NB4 (cell line): ENCODE measurements at places on chromosomes 16 and 17.

- DNase-seq, result peak; percentile 71
These were observed 68.3 kb upstream of the BCAR1 start for GRCh38 chr16:75319513-75320411.

DNA sequence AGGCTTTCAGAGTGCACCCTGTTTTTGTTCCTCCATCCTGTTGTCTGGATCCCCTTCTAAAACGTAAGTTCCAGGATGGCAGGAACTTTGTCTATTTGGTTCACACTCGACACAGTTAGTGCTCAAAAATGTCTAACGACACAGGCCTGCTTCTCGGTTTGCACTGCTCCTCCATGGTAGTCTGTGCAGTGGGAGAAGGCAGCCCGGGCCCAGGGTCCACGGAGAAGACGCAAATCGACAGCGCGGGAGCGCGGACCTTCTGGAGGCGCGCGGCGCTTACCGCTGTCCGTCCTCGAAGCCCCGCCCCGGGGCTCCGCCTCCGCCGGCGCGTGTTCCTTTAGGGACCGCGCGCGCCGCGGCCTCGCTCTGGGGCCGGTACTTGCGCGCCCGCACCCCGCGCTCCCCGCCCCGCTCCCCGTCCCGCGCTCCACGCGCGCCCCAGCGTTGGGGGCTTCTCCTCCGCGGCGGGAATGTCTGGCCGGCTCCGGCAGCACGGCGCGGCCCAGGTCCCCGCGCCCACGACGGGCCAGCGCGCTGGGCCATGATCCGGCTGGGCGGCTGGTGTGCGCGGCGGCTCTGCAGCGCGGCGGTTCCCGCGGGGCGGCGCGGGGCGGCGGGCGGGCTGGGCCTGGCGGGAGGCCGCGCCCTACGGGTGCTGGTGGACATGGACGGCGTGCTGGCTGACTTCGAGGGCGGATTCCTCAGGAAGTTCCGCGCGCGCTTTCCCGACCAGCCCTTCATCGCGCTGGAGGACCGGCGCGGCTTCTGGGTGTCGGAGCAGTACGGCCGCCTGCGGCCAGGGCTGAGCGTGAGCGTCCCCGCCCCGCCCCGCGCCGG lies at the start of gene NT5M:
Gene NT5M (plus strand): TSS at position 364 of the 837 bp plus-strand sequence. CDS start 178 bp downstream, at position 542.
- DNase-seq, result peak; percentile 93

- no peak for DNase-seq
These were observed 2414.1 kb downstream of the TP53TG3F start for GRCh38 chr16:35873472-35873871.

DNA sequence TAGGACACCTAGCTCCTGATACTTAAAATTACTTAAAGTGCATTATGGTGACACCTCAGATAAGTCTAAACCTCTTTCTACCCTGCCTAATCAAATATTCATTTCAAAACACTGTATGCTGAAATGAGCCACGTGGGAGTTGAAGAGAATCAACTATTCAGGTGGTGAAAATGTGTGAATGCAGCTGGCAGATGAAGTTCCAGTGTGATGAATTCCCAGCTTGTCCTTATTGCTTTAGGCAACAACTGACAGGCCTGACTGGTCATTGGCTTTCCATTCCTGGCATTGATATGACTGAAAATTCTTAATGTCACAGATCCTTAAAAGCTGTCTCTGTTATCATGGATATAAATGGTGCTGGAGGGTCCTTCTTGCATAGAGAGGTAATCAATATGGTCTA lies 301.9 kb upstream of the TBX2 start:
- DNase-seq, result no peak

DNA sequence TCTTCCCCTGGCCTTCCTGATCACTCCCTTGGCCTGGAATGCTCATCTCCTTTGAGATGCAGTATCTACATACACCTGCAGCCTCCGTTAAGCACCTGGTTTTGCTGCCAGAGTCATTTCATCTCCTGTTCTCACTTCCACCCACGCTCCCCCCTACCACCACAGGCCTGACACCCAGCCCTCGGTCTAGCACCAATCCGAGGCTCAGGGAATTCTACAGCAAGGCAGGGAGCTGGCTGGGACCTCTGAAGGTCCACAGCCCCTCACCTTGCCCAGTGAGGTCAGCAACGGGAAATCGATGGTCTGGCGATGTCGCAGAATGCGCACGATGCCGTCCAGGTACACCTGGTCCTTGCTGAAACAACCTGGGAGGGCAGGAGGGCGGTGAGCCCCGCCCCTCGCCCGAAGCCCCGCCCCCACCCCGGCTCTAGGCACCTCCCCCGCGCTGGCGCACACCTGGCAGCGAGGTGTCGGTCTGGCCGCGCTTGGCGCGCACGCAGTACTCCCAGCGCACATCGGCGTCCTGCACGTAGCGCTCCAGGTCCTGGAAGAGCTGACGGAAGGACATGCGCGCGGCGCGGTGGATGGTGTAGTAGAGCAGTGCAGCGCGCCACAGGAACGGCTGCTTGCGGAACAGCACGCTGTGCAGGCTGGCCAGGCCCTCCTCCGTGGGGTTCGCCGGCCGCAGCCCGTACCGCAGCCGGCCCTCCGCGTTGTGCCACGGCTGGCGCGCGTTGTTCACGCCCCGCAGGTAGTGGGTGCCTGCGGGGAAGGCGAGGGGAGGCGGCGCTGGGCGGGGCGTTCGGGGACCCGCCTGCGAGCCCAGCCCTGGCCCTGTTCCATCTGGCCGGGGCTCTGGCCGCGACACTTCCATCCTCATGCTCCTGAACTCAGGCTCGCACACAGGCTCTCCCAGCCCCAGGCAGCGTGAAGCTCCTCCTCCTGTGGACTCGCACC lies 5.7 kb downstream of the MATCAP1 start:
- DNase-seq, result peak; percentile 43

DNA sequence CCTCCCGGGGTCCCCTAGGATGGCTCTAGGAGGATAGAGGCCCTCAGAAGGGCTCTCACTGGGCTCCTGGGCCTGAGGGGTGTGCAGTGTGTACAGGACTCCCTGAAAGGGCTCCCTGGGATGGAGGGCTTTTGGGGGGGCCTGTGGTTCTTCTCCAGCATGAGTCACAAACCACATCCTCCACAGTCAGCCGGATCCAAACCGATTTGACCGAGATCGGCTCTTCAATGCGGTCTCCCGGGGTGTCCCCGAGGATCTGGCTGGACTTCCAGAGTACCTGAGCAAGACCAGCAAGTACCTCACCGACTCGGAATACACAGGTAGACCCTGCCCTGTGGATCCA lies 4.5 kb downstream of the TRPV2 start:
- peak; percentile 93 for DNase-seq

DNA sequence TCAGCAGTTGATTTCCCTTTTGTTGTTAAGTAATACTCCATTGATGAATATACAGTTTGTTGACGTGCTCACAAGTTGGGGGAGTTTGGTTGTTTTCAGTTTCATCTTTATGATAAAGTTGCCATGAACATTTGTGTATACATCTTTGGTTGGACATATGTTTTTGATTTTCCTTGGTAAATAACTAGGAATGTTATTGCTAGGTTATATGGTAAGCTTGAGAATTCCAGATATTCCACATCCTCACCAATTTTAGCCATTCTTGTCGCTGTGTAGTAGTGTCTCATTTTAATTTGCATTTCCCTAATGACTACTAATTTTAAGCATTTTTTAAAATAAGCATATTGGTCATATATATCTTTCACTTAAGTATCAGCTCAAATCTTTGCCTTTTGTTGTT lies 55.0 kb upstream of the RASL10B start:
- no peak for DNase-seq

DNA sequence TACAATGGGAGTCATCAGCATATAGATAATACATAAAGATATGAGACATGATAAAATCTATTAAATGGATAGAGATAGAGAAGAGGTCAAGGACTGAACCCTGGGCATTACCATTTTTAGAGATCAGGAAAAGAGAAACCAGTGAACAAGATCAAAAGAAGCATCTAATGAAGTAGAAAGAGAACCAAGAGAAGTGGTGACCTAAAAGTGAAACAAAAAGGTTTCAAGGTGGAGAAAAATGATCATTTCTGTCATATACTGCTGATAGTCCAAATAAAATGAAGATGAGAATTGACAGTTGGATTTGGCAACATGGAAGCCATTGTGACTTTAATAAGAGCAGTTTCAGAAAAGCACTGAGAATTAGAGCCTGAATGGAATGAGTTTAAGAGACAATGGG lies 165.1 kb downstream of the PPM1E start:
- DNase-seq, result no peak

DNA sequence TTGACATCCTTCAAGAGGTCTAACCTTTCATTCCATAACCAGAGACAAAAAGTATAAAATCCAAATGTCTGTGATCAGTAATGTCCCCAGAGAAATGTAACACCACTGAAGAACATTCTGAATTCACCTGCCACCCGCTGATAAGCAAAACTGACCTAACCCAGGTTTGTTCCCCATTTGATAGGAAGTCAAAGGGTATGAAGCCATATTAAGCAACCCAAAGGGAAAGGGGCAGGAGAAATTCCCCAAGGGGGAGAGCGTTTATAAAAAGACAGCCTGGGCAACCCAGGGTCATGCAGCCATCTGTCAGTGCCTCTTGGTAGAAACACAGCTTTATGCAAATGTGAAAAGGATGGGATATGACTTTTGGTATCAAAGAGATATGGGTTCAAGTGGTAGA lies 30.7 kb upstream of the PIK3R6 start:
- peak; percentile 55 for DNase-seq

- DNase-seq, result peak; percentile 63
These were observed 12.5 kb downstream of the SLC7A5 start for GRCh38 chr16:87856791-87857228.

GRCh38 chr17:42673885-42674754 lies 2.7 kb downstream of the PLEKHH3 start:
- peak; percentile 77 for DNase-seq

DNA sequence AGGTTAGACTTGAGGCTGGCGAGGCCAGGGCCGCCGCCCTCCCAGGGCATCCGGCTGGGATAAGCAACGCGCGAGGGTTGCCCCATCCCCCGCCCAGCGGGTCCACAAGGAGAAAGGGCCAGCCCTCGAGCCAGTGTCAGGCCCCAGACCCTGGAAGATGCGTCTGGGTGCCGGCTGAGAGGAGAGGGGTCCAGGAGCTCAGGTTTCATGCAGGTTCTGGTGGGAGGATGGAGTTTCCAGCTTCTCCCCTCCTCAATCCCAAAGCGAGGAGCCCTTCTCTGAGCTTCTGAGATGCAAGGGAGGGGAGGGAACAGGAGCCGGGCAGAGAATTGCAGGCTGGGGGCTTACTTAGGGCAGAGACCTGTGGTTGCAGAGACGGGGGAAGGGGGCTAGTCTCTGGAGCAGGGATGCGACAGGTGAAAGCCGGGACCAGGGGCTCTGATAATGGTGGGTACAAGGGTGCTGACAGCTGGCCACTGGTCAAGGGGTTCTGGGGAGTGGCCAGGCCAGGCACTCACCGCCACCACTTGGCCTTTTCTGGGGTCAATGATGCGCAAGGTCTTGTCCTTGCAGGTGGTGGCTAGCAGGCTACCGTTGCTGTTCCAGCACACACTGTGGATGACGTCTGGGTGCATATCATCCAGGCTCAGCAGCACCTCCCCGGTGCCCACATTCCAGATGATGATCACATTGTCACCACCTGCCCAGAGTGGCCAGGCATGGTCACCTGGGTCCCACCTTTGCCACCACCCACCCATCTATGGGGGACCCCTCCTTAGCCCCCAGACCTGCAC lies 4.2 kb downstream of the CORO6 start:
- DNase-seq, result no peak

DNA sequence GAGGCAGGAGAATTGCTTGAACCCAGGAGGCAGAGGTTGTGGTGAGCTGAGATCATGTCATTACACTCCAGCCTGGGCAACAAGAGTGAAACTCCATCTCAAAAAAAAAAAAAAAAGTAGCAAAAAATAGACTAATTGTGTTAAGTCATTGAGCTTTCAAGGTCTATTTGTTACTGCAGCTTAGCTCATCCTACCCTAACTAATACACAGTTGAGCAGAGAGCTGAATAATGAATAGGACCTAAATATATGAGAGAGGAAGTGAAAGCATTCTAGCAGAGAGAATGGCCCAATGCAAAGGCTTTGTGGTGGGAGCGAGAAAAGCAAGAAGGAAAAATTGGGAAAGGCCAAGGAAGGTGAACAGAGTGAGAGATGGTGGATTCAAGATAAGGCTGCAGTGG lies 128.3 kb downstream of the AXIN2 start:
- no peak for DNase-seq

DNA sequence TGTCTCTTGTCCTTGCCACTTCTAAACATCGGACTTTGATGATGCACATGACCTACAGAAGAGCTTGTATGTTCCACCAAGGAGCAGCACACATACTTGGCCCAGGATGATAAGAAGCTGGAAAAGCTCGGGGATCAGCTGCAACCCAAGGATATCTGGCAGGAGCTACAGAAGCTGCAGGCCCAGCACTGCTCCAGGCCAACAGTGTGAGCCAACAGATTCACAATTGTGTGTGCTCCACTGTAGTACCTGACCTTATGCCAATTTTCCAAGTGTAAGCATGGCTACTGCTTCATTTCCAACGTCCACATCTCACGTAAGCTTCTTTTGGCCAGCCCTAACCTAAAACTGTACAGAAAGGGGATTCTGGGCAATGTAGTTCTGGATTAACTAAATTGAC lies 83.4 kb downstream of the COX10 start:
- DNase-seq, result no peak

DNA sequence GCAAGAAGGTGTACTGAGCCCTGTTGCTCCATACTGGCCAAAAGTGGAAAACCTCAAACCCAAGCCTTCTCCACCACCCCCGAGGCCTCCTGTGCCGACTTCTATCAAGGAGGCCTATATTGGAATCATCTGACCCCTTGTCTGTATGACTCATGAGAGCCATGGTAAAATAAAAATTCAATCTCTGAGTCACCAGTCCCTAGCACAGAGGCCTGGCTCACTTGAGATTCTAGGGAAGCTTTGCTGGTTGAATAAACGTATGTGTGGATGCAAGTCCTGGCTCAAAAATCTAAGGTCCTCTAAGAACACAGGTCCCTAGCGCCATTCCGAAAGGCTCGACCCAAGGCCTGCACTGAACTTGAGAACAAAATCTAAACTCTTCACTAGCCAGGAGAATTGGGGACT lies 15.0 kb downstream of the NSMCE1 start:
- DNase-seq, result peak; percentile 22

- DNase-seq, result peak; percentile 16
These were observed 79.8 kb downstream of the HELZ start for GRCh38 chr17:67165201-67165600.

DNA sequence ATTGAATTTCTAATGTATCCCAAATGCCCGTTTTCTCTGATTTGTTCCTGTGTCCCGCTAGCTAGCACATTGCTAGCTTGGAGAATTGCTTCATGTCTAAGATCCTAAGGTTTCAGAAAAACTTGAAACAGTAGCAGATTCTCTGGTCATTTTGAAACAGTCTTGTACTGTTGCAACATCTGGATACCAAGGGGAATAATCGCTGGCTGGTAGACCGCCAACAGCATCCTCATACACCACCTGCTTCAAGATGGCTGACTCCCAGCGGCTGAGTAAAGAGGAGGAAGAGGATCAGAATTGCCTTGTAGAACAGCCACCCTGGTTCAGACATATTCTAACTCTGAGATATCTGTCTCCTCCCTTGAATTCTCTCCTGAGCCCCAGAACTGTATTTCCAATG lies 226.7 kb upstream of the ELAC2 start:
- DNase-seq, result no peak

GRCh38 chr17:66309793-66310192 lies 7.4 kb downstream of the PRKCA start:
- DNase-seq, result no peak
